IMR-90 (cell line): ENCODE measurements at places on chromosomes 7 and 10.

DNA sequence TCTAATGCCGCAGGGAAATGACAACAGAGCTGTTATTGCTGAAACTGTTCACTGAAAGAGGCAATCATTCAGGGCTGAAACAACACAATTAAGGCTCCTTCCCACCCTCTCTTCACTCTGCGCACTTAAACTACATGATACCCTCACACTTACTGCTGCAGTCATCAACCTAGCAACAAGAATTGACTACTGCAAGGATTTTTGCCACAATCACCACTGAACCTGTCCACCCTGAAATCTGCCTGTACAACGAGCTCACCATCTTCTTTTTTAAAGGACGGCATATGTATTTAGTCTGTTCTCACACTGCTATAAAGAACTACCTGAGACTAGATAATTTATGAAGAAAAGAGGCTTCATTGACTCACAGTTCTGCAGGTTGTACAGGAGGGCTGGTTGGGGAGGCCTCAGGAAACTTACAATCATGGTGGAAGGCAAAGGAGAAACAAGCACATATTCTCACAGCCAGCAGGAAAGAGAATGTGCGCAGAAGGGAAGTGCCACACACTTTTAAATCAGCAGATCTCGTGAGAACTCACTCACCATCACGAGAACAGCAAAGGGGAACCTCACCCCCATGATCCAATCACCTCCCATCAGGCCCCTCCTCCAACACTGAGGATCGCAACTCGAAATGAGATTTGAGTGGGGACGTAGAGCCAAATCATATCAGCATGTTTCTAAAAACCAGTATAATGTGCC, 131.7 kb downstream of the SORCS1 start:
- DNase-seq, result no peak

- peak; percentile 13 for DNase-seq
Observed at GRCh38 chr10:30270247-30270646, 78.8 kb downstream of the MTPAP start.

DNA sequence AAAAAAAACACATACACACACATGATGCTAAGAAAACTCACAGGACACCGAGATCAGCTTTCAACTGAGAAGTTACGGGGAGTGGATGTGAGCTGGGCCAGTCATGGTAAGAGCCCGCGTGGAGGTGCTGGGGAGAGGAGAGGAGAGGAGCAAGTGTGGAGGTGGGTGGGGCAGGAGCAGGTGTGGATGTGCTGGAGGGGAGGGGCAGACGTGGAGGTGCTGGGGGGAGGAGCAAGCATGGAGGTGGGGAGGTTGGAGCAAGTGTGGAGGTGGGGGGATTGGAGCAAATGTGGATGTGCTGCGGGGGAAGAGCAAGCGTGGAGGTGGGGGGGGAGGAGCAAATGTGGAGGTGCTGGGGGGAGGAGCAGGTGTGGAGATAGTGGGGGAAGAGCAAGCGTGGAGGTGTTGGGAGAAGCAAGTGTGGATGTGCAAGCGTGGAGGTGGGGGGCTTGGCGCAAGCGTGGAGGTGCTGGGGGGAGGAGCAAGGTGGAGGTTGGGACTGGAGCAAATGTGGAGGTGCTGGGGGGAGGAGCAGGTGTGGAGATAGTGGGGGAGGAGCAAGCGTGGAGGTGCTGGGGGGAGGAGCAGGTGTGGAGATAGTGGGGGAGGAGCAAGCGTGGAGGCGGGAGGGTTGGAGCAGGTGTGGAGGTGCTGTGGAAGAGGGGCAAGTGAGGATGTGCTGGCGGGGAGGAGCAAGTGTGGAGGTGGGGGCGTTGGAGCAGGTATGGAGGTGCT, 24.5 kb upstream of the NCAPG2 start:
- no peak for DNase-seq

DNA sequence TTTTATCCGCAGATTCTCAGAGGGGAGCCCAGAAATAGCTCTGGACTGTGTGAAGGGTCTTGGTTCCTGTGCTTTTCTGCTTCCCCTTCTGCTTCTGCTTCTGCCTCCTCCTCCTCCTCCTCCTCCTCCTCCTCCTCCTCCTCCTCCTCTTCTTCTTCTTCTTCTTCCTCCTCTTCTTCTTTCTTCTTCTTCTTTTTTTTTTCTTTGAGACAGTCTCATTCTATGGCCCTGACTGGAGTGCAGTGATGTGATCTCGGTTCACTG, 11.6 kb downstream of the PDZD7 start:
- DNase-seq, result no peak

DNA sequence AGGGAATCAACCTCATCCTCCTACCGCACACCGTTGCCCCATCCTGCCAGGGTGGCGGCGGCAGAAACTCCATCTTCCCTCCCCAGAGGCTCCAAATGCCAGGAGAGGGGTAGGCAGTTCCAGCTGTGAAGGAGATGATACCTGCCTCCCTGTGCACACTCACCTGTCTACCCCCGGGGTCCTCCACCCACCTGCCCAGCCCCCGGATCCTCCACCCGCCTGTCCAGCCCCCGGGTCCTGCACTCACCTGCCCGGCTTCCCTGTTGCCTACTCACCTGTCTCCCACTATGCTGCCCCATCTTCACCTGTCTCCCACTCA, 13.4 kb upstream of the DNAAF5 start:
- no peak for DNase-seq
